H7 (cell line): ENCODE measurements at places on chromosomes 1 and 21.

GRCh38 chr21:15414057-15414456, 315.7 kb upstream of the USP25 start:
- DNase-seq, result no peak

- no peak for DNase-seq
Observed at GRCh38 chr21:29125979-29126378, 4.5 kb upstream of the MAP3K7CL start.

DNA sequence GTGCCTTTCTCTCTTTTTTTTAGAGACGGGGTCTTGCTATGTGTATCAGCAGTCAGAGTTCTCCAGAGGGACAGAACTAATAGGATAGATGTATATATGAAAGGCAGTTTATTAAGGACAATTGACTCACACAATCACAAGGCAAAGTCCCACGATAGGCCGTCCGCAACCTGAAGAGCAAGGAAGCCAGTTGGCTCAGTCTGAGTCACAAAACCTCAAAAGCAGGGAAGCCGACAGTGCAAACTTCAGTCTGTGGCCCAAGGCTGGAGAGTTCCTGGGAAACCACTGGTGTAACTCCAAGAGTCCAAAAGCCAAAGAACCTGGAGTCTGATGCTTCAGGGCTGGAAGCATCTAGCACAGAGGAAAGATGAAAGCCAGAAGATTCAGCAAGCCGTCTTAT, 16.3 kb upstream of the H3-3A start:
- DNase-seq, result no peak

GRCh38 chr1:93051961-93052360, 27.1 kb upstream of the MTF2 start:
- no peak for DNase-seq
